ENCODE measurements at places on chromosomes 13 and 19.

DNA sequence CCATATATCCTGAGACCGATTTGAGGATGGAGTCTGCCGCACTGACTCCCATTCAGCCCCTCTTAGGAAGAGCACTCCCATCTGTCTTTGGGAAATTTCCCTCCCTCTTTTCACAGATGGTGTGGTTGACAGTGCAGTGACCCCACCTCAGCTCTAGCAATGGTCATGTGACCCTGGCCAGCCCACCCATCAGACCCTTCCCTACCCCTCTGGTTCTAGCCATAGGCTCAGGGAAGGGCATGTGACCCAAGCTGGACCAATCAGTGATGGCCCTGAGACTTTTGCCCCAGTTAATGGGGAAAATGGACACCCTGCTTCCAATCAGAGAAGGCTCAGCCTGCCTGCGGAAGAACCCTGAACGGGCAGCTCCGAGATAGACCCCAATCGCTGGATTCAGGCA, 26.3 kb downstream of the IL12RB1 start:
- no peak for DNase-seq

DNA sequence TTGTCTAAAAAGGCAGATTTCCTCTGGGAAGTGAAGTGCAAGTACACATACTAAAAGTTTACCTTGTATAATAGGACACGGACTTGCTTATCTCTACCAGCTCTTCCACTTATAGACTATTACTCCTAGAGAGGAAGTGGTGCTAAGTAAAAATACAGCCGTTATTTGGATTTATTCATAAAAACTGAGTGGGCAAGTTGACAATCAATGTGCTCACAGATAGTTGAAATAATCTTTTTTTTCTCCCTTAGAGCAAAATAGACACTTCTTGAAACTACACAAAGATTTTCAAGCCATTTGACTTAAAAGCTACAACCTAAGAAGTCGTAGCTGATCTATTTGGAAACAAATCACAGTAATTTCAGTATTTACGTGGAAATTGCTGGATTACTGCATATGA, 2584.7 kb upstream of the PCDH20 start:
- no peak for DNase-seq

DNA sequence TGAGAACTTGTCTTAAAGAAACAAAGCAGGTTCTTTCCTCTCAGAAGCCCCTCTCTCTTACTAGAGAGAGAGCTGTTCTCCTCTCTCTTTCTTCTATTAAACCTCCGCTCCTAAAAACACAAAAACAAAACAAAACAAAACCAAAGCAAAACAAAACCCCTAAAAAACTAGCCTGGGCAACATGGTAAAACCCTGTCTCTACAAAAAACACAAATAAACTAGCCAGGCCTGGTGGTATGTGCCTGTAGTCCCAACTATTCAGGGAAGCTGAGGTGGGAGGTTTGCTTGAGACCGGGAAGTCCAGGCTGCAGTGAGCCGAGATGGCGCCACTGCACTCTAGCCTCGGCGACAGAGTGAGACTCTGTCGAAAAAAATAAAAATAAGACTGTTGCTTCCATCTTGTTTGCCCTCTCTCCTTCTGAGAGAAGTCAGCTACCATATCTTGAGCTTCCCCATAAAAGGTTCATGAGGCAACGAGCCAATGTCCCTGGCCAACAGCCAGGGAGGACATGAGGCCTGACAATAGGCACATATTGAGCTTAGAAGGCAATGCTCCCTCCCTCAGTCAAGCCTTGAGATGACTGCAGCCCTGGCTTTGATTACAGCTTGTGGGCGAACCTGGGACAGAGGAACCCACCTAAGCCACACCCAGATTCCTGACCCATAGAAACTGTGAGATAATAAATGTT, 17.5 kb upstream of the FLT3 start:
- no peak for DNase-seq

DNA sequence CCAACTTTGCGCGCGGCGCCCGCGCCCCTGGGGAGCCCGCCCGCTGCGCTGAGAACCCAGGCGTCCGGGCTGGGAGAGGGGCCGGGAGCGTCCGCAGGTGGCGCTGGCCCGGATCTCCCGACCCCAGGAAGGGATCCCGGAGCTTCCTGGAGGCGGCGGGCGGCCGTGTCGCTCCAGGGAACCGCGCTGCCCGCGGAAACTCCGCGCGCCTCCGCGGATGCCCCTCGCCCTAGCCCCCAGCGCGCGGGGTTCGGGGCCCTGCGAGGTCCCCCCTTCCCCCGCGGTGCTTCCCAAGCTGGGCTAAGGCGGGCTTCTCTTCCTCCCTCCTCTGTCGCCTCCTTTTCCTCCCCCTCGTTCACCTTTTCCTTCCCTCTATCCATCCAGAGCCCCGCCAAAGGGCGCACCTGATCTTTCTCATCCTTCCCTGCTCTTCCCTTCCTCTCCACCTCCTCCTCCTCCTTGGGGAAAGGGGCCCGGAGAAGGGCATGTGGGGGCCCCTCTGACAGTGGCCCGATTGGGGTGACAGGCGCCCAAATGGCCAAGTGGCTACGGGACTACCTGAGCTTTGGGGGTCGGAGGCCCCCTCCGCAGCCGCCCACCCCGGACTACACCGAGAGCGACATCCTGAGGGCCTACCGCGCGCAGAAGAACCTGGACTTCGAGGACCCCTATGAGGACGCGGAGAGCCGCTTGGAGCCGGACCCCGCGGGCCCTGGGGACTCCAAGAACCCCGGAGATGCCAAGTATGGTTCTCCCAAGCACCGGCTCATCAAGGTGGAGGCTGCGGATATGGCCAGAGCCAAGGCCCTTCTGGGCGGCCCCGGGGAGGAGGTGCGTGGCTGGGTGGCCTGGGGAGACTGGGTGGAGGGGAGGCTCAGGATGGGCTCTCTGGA, 710 bp downstream of the SHD start:
- DNase-seq = no peak

Data from activated naive CD4-positive, alpha-beta T cell (primary cell).